Right atrium auricular region (tissue), 2 donors: ENCODE measurements at places on chromosomes 6 and 20. TPM values are rescaled to one million over a fixed set of nuclear protein-coding genes. Genes with fewer than 3 reads are reported as not detected.

- no peaks in the 10 kb centered on the region for H3K27me3 ChIP-seq
- H3K4me1 ChIP-seq, result no peaks in the 10 kb centered on the region
- H3K36me3 ChIP-seq, result peaks cover 82% of the 10 kb centered on the region
- no peak overlapping the region for H3K27ac ChIP-seq
Observed at GRCh38 chr20:50580016-50580747, 70.0 kb downstream of the PTPN1 start.

DNA sequence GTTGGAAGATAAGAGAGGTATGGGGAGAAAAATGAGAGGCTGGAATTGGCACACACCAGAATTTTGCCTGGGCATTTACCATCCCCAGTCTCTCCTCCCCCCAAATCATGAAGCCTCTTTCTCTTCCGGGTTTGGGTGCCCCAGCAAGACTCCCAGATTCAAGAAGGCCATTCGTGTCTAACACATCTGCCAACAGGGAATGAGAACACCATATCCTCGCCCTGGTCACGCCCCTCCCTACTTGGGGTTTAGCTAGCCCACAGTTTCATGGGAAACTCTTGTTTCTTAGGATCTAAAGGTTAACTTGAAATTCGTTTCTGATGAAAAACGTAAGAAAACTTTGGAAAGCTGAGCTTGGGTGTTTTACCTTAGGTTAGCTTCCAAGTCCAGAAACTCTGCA, 105.5 kb upstream of the TMEM170B start:
- no peak for DNase-seq
- no peak overlapping the region for H3K4me3 ChIP-seq
- H3K27me3 ChIP-seq, result no peaks in the 10 kb centered on the region
- peaks cover 37% of the 10 kb centered on the region for H3K4me1 ChIP-seq
- peak overlapping the region; percentile 61 for H3K27ac ChIP-seq

- DNase-seq, result no peak
- H3K4me3 ChIP-seq, result no peak overlapping the region
Observed at GRCh38 chr6:79797912-79798311, 149.4 kb downstream of the ELOVL4 start.

DNA sequence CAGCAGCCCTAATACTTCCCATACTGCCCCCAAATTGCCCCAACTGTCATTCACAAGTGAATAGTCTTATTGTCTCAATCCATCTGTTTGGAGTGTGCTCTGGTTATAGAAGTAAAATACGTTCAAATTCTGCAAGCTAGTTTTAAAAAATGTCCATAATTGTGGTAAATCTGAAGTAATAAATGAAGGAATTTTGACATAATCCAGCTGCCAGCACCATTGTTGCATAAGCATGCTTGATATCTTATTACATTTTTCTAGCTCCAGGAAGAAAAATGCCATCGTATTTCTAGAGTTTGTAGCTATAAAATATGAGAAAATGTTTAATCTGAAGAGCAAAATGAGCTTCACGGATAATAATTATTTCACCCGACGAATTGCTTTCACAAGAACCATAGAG, 664.7 kb downstream of the RFPL4B start:
- no peak overlapping the region for H3K27ac ChIP-seq
- no peak for DNase-seq
- H3K4me3 ChIP-seq, result no peak overlapping the region
- H3K4me1 ChIP-seq, result peaks cover 6% of the 10 kb centered on the region
- no peaks in the 10 kb centered on the region for H3K36me3 ChIP-seq

DNA sequence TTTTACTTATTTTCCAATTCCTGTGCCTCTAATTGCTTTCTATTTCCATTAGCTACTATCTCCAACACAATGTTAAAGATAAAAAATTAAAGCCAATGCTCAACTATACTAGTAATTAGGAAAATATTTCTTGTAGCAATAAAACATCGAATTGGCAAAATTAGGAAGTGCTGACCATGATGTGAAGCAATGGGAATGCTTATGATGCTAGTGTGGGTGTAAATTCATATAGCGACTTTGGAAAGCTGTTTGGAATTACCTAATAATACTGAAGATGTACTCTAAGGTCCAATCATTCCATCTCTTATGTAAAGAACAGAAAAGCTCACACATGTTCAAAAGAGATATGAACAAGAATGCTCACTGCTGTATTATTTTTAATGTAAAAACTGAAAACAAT, 78.2 kb downstream of the UBE3D start:
- H3K27me3 ChIP-seq, result no peaks in the 10 kb centered on the region
- H3K4me3 ChIP-seq, result no peak overlapping the region
- H3K36me3 ChIP-seq, result no peaks in the 10 kb centered on the region
- no peaks in the 10 kb centered on the region for H3K4me1 ChIP-seq

DNA sequence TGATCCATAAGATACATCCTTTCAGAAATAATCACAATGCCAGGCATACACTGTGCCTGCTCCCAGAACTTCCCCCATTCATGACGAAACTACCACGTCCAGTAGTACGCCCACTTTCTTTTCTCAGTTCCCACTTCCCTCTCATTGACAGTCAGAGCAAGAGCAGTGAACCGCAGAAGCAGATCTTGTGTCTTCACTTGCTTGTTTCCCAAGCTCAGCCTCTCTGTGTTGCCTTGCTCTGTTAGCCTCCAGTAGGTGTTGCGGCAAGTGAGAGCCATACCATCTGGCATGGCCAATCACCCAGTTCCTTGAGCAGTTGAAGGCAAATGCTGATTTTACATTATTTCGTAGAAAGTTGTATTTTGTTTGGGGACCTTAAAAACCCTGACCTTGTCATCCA, 11.7 kb downstream of the UST start:
- H3K36me3 ChIP-seq, result no peaks in the 10 kb centered on the region
- H3K4me1 ChIP-seq, result peaks cover 18% of the 10 kb centered on the region
- H3K27me3 ChIP-seq, result no peaks in the 10 kb centered on the region
- H3K27ac ChIP-seq, result no peak overlapping the region

PPP1R16B gene
- 0.96 TPM for total RNA-seq
